ENCODE measurements at places on chromosomes 4 and X.

GRCh38 chr4:77623091-77623490 lies 17.5 kb downstream of the CXCL13 start:
- no peak for DNase-seq

DNA sequence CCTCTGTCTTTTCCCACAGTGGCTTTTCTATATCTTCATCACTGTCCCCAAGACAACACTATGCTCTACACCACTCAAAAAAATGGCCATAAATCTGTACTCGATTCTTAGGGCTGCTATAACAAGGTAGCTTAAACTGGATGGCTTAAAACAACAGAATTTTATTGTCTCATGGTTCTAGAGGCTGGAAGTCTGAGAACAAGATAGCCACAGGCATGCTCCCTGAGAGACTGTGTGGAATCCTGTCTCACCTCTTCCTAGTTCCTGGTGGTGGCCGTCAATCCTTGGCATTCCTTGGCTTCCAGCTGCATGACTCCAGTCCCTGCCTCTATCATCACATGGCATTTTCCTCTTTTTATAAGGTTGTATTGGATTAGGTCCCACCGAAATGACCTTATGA lies 70.7 kb upstream of the DCLK2 start:
- DNase-seq: no peak

DNA sequence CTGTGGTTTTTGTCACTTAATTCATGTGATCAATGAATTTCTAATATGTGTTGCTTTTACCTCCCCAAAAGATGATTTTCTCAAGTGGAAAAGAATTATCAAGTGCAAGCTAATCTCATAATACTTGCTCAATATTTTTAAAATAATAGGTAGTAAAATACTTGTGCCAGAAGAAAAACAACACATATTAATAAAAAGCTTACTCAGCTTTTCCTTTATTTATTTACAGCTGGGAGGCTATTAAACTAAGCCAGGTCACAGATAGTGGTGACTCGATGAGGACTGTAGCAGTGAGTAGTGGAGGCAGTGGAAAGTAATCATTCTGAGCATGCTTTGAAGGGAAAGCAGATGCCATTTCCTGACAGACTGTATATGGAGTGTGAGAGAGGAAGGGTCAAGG lies 96.1 kb downstream of the PRDM5 start:
- DNase-seq: no peak

DNA sequence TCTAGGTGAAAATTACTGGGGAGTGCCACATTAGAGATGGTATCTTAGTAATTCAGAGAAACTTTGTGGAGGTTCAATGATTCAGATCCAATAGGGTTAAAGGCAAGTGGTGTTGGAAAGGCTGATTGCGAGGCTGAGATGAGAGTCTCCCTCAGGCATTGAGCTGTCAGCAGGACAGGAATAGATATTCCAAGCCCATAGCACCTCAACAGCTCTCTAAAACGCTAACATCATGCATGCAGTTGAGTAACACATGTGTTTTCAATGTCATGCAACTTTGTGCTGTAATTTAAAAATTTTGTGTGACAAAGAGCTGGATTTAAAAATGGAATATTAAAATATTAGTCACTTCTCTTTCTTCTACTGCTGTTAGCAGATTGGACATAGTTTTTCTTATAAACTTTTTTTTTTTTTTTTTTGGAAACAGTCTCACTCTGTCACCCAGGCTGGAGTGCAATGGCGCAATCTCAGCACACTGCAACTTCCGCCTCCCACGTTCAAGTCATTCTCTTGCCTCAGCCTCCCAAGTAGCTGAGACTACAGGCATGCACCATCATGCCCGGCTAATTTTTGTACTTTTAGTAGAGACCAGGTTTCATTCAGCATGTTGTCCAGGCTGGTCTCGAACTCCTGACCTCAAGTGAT lies 173.5 kb upstream of the C1QTNF7 start:
- no peak for DNase-seq

- no peak for DNase-seq
Observed at GRCh38 chrX:31291131-31291530, 219.3 kb upstream of the FTHL17 start.

GRCh38 chrX:100649550-100650356 lies 5.8 kb downstream of the SRPX2 start:
- DNase-seq: no peak

GRCh38 chr4:88752754-88753153 lies 55.1 kb upstream of the NAP1L5 start:
- DNase-seq: no peak

GRCh38 chr4:77376788-77377460 lies 219.9 kb downstream of the CCNG2 start:
- no peak for DNase-seq

GRCh38 chr4:146477054-146477453 lies 44.7 kb downstream of the SLC10A7 start:
- DNase-seq: no peak

DNA sequence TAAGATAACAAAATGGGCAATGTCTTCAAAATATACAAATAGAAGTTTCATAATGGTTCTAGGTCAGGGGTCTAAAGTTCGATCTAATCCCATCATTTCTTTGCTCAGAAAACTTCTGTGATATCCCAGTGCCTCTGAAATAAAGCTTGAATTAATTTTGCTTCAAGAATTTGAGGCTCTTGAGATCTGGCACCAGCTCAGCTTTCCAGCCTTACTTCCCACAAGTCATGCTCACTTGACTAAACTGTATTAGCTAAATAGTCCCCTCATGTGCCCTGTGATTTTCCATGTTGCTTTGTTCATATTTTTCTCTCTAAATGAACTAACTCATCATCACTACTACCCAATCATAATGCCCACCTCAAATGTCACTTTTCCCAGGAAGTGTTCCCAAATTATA lies 50.8 kb upstream of the MBNL3 start:
- no peak for DNase-seq

GRCh38 chr4:74608151-74608949 lies 163.4 kb downstream of the AREG start:
- DNase-seq: no peak

DNA sequence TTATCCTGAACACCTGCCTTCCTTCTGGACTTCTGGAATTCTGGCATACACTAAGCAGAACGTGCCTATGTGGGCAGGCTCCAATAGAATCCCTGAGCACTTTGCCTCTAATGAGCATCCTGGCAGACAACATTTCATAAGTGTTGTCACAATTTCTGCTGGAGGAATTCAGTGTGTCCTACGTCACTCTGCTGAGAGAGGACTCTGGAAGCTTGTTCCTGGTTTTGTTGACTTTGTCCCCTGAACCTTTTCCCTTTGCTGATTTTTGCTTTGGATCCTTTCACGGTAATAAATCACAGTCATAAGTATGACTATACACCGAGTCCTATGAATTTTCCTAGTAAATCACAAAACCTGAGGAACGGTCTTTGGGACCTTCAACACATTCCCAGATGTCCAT lies 43.2 kb downstream of the MTMR8 start:
- no peak for DNase-seq

GRCh38 chr4:184406958-184407391 lies 67.4 kb downstream of the IRF2 start:
- DNase-seq: no peak

DNA sequence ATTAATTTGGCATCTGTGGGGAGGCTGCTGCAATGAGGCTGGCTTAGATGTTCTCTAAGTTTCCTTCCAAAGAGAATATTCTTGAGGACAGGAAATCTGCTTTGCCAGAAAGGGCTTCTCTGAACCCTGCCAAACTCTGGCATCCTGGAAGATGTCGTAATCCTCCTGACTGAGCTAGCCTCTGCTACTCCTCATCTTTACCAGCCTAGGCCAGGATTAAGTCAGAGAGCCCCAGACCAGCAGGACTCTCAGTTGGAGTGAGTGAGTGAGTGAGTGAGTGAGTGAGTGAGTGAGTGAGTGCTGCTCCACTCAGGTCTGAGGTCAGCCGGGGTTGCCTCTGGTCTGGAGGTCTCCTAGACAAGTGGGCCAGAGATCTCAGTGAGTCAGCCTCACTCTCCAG lies 104.9 kb upstream of the SOD3 start:
- no peak for DNase-seq

GRCh38 chr4:64821219-64821976 lies 412.1 kb upstream of the TECRL start:
- DNase-seq: no peak

DNA sequence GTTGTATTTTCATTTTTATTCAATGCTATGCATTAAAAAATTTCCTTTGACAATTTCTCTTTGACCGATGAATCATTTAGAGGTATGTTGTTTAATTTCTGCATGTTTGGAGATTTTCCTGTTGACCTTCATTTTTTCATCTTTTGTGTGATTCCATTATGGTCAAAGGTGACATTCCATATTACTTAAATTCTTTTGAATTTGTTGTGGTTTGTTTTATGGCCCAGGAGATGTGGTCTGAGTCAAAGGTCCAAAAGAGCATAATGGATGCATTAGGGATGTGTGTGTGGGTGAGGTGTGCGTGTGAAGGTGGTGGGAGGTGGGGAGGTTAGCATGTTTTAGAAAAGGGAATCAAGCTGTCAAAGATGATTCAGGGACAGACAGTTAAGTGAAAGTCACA lies 76.0 kb upstream of the GIMD1 start:
- DNase-seq: no peak

- DNase-seq: no peak
Observed at GRCh38 chr4:7903791-7904516, 35.7 kb downstream of the AFAP1 start.

- peak; percentile 16 for DNase-seq
Observed at GRCh38 chr4:1793496-1793840, 375 bp downstream of the FGFR3 start.

DNA sequence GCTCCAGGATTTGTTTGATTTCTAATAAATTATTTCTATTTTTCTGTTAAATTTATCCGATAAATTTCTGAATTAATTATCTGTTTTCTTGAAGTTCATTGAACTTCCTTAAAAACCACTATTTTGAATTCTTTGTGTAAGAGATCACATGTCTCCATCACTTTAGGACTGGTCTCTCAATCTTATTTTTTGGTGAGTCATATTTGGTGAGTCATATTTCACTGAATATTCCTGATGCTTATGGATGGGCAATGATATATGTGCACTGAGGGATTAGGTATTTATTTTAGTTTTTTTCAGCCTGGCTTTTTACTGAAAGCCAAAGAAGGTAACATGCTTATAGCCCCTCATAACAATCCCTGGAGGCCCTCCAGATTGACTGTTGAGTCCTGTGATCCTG lies 48.5 kb upstream of the IL15 start:
- DNase-seq: no peak

DNA sequence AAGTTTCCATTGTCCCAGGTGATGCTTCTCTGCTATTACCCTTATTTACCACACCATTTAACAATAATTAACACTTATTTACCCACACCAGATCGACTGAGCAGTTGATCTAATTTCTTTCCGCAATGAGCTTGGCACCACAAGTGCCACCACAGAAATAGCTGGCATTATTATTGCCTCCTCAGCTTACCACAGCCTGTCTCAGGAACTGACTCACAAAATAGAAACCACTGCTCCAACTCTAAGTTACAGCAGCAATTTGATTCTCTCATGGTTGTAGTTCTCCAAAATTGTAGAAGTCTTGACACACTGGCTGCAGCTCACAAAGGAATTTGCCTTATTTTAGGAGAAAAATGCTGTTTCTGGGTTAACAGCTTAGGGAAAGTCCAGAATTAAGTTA lies 22.5 kb downstream of the ZNF721 start:
- no peak for DNase-seq

GRCh38 chr4:152776352-152776751 lies 3.2 kb downstream of the TIGD4 start:
- no peak for DNase-seq

DNA sequence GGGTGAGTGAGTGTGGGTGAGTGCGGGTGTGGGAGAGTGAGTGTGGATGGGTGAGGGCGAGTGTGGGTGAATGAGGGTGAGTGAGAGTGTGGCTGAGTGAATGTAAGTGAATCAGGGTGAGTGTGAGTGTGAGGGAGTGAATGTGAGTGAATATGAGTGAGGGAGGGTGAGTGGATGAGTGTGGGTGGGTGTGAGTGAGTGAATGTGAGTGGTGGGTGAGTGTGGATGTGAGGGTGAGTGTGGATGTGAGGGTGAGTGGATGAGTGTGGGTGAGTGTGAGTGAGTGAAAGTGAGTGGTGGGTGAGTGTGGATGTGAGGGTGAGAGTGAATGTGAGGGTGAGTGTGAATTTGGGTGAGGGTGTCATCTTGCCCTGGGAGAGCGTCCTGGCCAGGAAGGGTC lies 67.5 kb downstream of the TRIML1 start:
- no peak for DNase-seq

DNA sequence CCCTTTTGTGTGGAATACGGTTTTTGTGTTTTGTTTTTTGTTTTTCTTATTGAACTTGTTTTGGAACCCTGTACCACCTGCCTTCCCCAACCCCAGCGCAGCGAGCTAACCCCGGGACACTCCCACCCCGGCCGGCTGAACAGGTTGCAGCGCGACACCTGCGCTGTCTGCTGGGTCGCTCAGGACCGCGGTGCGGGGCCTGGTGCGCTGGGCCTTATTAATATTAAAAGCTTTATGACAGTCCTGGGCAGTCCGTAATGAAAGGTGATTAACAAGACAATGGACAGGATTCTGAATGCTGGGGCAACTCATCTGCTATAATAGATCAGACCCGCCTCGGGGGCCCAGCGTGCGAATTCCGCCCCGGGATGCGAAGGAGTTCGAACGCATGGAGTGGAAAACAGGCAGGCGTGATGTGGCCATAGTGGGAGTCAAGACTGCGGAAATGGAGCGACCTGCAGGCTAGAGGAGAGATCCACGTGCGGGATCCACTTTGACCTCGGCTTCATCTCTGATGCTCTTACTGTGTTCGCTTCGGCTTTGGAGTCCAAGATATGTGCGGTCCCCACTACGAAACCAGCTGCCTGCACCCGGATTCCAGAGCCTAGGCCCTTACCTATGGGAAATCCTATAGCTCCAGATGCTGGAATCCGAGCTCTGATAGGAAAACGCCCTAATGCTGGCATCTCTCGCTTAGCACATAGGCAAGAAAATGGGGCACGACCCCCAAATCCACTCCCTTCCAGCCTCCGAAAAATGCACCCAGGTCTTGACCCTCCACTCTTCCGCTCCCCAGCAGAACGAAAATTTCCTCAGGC lies 69.0 kb upstream of the TMEM33 start:
- no peak for DNase-seq

- peak; percentile 11 for DNase-seq
Observed at GRCh38 chr4:14143892-14144291, 516.4 kb upstream of the BOD1L1 start.

- DNase-seq: no peak
Observed at GRCh38 chr4:28427306-28428085, 1566.9 kb downstream of the STIM2 start.

DNA sequence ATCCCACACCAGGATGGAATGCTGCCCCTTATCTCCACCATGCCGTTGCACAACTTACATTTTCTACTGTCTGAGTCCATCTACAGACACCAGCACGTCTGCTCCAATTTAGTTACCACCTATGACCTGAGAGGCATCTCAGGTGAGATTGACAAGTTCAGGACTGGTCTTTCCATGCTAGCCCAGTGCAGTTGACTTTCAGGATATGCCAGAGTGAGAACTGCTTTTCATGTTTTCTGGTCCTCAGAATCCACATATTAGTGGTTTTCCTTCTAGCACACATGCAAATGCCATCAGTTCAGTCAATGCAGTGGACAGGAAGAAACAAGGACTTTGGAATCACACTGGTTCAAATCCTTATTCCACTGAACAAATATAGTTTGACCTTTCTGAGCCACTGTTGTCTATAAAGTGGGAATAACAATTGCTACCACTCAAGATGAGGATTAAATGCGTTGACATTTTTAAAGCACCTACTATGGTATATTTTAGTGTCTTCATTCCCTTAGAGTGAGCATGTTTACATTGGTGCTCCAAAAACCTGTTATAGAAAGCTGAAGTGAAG lies 38.1 kb upstream of the ANXA3 start:
- DNase-seq: no peak

Measured in GM12865 (cell line).